Osteoblast (primary cell): ENCODE measurements at places on chromosomes 4 and X. TPM values are rescaled to one million over a fixed set of nuclear protein-coding genes. Genes with fewer than 3 reads are reported as not detected.

GRCh38 chrX:3154386-3154975 lies 113.2 kb downstream of the ARSF start:
- no peak for DNase-seq

DNA sequence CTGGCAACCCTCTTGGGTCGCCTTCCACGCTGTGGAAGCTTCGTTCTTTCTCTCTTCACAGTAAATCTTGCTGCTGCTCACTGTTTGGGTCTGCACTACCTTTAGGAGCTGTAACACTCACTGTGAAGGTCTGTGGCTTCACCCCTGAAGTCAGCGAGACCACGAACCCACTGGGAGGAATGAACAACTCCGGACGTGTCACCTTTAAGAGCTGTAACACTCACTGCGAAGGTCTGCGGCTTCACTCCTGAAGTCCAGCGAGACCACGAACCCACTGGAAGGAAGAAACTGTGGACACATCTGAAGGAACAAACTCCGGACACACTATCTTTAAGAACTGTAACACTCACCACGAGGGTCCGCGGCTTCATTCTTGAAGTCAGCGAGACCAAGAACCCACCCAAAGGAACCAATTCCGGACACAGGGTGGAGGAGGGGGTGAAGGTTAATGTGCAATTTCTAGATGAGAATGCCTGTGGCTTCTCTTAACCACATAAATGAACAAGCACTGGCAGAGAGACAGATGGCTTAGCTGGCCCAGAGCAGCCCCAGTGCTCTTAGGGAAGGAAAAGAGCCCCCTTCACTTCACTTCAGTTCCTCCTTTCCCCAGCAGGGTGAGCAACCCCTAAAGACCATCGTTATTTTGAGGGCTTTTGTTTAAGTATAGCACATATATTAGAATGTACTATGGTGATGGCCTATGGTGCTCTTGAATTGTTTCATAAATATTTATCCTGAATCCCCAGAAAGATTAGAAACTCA lies 73.0 kb downstream of the LUZP4 start:
- DNase-seq = peak; percentile 47

The SH3D19 gene
- total RNA-seq = 74.9 and 86.0 TPM in 2 replicates

GRCh38 chr4:3291969-3292570 lies 751 bp upstream of the RGS12 start:
- peak; percentile 97 for DNase-seq

GRCh38 chr4:61427099-61427817 lies 227.1 kb downstream of the ADGRL3 start:
- DNase-seq = no peak

The FOXR2 gene
- not detected in 2 replicates for total RNA-seq

DNA sequence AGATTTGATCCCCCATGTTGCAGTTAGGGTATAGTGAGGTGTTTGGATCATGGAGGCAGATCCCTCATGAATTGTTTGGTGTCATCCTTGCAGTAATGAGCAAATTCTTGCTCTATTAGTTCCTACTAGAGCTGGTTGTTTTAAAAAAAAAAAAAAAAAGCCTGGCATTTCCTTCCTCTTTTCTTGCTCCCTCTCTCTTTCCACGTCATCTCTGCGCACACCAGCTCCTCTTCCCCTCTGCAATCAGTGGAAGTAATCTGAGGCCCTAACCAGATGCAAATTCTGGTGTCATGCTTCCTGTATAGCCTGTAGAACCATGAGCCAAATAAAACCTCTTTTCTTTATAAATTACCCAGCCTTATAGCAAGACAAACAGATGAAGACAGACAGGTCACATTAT lies 24.5 kb downstream of the WDR17 start:
- DNase-seq = no peak

DNA sequence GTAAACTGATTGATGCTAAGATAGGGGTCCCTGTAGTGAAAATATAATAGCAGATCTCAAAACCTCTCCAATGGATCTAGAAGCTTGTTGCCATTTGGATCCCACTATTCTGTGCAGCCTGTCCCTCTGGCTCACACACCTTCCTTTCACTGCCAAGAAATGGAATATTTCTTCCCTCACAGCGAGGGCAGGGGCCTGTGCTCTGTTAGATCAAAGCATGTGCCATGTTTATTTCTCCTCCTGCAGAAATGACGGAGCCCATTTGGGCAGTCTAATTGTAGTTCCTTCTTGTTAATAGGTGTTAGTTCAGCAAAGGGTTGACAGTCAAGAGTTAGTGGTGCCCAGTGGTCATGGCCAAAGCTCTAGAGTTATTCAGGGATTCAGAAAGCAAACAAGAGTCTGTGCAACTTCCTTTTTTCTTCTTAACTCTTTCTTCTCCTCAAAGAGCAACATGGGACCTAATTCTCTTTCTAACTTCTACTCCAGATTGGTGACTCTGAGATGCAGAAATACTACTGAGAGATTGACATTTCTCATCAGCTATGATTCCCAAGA lies 106.8 kb downstream of the STOX2 start:
- no peak for DNase-seq

- peak; percentile 98 for DNase-seq
These were observed at the start of gene PCDH10 for GRCh38 chr4:133148690-133149363. Gene PCDH10, plus strand, starts transcription at chr4:133149294. Its CDS starts 847 bp downstream, at chr4:133150141.

The MGAT4D gene
- total RNA-seq = not detected in 2 replicates

DNA sequence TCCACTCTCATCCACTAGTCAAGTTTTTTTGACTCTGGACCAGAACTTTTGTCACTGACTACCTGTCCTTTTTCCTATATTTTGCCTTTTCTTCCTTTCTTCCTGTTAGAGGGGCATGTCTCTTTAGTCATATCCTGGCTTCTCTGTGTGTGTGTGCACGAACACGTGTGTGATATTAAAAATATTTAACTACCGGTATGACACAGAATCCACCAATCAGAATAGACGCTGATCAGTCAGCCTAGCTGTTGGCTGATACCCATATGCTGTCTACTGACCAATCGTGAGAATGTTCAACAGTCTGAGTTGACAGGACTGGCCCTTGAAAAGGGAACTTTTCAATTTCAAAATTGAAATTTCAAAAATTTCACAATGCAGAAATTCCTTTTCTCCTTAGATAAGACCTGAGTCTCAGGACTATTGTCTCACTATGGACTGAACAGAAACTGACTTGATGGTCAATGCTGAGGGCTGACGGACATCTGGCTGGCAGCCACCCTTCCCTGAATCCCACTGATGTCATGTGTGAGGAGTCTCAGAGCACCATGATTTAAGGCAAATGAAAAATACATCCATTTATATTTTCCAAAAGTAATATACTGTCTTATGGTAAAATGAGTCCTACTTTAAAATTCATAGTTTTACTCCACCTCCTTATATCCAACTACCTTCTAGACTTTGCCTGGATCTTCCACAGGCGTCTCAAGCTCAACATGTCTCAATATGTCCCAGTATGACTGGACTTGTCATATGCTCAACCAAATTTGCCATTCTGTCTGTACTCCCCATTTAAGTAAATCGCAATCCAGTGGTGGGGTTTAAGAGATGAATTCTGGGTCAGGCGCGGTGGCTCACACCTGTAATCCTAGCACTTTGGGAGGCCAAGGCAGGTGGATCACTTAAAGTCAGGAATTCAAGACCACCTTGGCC lies 78.0 kb downstream of the CHRNA9 start:
- no peak for DNase-seq

- no peak for DNase-seq
These were observed 162.1 kb downstream of the CBR4 start for GRCh38 chr4:168847771-168848502.

GRCh38 chr4:77199276-77199675 lies 42.3 kb downstream of the CCNG2 start:
- no peak for DNase-seq

The FAM47E gene
- total RNA-seq = under 0.01 and 0.36 TPM in 2 replicates

DNA sequence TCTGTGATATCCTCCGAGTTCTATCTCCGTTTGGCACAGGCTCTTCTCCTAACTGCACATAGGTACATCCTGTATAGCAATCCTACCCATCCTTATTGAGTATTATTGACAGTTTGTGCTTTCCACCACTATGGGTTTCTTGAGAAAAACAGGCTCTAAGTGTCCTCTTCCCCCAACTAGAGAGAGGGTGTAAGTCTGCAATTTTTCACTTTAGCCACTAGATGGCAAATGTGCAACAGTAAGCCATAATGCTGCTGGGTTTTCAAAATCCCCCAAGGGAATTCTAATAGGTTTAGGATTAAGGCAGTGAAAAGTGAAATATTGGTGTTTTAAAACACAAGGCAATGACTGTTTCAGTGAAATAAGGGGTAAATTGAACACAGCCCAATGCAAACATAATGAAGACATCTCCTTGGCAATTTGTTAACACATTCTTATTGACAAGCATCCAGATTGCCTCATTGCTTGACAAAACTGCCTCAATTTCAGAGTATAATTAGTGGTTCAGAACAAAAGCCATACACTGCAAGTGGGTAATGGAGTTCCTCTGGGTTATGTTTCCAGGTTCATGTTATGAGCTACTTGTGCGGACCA lies 239.0 kb upstream of the HTR2C start:
- peak; percentile 66 for DNase-seq

- no peak for DNase-seq
These were observed 34.4 kb upstream of the BLTP1 start for GRCh38 chr4:122117743-122118142.

- DNase-seq = no peak
These were observed 91.7 kb upstream of the PHOX2B start for GRCh38 chr4:41839916-41840854.

- DNase-seq = no peak
These were observed 330.1 kb upstream of the SMIM31 start for GRCh38 chr4:164423819-164424218.

DNA sequence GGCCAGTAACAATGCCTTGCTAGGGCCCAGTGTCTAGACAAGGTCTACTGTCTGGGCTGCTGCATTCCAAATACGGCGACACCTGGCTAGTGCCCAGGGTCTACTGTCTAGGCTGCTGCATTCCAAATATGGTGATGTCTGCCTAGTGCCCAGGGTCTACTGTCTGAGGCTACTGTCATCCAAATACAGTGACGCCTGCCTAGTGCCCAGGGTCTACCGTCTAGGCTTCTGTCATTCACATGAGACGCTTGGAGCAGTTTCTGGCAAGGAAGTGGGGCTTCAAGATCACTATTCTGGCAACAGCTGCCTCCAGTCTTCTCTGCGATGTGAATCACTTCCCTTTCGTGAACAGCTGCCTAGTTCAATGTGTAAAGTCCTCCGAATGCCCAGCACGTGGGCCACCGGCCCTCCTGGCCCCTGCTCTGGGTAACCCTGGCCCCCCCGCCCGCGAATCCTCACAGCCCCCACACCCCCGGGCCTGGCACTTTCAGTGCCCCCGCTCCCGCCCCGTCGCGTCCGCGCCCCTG lies 12.7 kb downstream of the ACOX3 start:
- peak; percentile 91 for DNase-seq

GRCh38 chr4:11111876-11112275 lies 316.8 kb downstream of the HS3ST1 start:
- DNase-seq = no peak

GRCh38 chrX:123422875-123423274 lies 238.8 kb downstream of the GRIA3 start:
- no peak for DNase-seq

- no peak for DNase-seq
These were observed 34.4 kb upstream of the ARHGEF6 start for GRCh38 chrX:136814847-136815750.

DNA sequence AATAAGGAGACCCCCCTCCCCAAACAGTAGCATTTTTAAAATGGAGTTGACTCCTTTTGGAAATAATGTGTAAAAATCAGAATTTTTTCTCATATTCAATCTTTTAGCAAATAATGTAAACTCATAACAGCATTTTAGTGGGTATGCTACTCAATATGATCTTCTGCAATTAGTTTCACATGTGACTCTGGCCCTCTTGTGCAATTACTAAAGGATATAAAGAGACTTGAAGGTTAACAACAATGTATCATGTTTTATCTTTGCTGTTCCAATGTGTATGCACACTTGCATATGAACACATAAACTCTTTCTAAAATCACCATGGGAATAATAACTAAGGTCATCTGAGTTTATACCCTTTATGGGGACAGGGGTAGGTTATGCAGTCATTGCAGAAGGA lies 39.9 kb upstream of the RXFP1 start:
- no peak for DNase-seq

GRCh38 chr4:141079393-141079930 lies 53.8 kb downstream of the RNF150 start:
- peak; percentile 18 for DNase-seq
